ENCODE measurements at places on chromosomes 3 and 15.

GRCh38 chr3:137963463-137963862, 46.5 kb upstream of the CLDN18 start:
- no peak for DNase-seq

- DNase-seq, result peak; percentile 70
Observed at GRCh38 chr3:11944052-11944673, 60.0 kb upstream of the SYN2 start.

DNA sequence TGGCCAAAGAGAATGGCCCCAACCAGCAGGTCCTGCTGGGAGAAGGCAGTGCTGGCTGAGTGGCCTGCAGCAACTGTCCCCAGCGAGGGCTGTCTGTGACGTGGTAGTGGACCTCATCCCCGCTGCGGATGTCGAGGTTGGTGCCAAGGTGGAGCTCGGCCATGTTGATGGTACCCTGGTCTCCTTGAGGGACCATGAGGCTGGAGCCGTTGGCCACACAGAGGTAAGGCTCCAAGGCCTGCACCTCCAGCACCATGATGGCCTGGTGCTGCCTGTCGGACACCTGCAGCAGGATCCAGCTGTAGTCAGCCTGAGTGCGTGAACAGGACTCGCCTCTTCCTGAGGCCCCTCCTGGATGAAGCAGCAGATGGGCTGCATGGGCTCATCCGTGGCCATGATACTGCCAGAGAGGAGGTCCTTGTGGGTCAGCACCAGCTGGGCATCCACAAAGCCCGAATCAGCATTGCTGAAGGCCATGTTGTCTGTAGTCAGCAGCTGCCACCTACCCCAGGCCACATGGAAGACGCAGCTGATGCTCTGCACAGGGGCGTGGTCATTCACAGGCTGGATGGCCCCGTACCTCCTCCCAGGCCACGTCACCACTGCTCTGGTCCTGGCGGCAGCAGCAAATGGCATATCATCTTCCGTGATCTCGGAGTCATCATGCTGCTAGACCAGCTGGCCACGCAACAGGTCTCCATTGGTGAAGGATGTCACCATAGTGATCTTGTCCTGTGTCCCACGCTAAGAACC, 167.5 kb downstream of the GOLGA6L4 start:
- DNase-seq, result no peak

- no peak for DNase-seq
Observed at GRCh38 chr3:10619989-10620832, 114.8 kb upstream of the ATP2B2 start.

DNA sequence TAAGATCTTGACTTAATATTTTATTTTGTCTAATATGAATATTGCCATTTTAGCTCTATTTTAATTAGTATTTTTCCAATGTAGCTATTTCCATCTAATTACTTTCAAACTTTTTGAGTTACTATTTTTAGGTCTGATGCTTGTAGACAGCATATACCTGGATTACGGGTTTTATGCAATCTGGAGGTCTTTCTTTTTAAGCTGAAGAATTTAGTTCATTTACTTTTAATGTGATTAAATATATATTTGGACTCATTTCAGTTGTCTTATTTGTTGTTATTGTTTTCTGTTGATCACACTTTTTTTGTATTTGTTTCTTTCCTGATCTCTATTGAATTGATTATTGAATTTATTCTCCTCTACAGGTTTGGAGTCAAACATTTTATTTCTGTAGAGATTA, 30.3 kb downstream of the THRB start:
- no peak for DNase-seq

- DNase-seq, result no peak
Observed at GRCh38 chr15:71080705-71081104, 34.6 kb upstream of the THSD4 start.

- DNase-seq, result no peak
Observed at GRCh38 chr3:39443530-39443929, 23.9 kb upstream of the MOBP start.

- DNase-seq, result no peak
Observed at GRCh38 chr15:80949756-80950155, 39.9 kb downstream of the MESD start.

DNA sequence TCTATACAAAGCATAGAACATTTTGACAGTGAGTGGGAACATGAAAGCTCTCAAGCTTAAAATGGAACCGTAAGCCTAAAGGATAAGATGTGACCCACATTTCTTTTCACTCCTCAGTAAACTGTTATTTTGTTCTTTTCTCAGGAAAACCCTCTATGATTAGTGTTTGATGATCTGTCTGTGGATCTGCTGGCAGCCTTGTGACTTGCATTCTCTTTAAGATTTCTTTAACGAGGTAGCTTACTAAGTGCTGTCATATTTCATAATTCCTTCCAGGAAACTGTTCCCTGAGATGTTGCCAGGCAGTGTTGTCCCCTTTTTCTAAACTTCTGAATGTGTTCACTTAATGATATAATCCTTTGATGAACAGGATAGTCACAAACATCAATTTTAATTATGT, 167.6 kb downstream of the PYDC2 start:
- DNase-seq, result no peak

- DNase-seq, result no peak
Observed at GRCh38 chr3:146493221-146493620, 23.9 kb upstream of the PLSCR2 start.

DNA sequence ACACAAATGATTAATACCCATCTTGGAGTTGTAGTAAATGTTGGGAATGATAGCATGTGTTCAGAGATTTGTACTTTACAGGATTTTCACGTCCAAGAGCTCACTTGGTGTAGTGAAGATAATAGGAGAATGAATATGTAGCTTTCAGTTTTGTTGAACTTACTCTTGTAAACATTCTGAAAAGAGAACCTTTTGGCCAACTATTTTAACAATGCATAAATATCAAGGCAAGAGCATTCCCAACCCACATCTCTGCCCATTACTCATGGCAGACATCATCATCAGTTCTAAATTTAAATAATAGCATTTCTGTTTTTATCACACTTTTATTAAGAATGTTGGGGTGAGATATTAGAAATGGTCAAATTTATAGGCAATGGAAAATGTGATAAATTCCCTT, 465.2 kb upstream of the TPRG1 start:
- DNase-seq, result no peak

DNA sequence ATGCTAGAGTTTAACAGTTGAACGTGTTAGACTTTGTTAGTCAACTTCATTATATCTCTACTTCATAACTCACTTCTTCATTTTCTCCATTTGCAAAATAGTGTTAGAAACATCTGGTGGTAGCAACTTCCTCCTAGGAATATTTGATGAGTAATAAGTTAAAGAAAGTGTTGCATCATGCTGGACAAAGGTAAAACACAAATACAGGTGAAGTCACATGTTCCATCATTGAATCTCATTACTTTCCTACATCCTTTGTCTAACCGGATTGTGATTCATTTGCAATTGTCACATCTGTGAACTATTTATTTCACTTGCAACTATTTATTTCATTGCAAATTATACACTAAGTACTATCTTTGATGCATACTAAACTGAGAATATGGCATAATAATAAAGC, 186.5 kb downstream of the TUSC7 start:
- DNase-seq, result no peak

DNA sequence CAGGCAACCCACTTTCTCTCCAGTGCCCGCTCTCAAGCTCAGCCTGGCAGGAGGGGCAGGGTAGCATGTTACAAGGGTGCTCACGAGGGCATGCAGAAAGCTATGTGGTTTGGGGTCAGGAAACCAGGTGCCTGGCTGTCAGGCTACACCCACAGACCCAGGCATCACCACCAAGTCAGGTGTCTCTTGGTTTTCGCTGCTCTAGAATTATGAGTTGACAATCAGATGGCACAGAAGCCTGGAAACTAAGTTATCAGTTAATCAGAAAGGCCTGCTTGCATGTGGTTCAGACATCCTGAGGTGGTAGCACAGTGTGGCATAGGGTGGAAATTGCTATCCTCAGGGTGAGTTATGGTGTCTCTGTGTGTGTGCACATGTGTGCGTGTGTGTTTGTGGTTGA, 16.2 kb upstream of the CCR9 start:
- no peak for DNase-seq

GRCh38 chr3:150227839-150228238, 180.3 kb upstream of the TSC22D2 start:
- DNase-seq, result peak; percentile 32

- DNase-seq, result no peak
Observed at GRCh38 chr15:63038926-63039673, 3.4 kb upstream of the TPM1 start.

GRCh38 chr3:18526667-18527066, 101.5 kb upstream of the SATB1 start:
- DNase-seq, result no peak

GRCh38 chr3:126711121-126711760, 7.2 kb downstream of the CHCHD6 start:
- DNase-seq, result no peak

DNA sequence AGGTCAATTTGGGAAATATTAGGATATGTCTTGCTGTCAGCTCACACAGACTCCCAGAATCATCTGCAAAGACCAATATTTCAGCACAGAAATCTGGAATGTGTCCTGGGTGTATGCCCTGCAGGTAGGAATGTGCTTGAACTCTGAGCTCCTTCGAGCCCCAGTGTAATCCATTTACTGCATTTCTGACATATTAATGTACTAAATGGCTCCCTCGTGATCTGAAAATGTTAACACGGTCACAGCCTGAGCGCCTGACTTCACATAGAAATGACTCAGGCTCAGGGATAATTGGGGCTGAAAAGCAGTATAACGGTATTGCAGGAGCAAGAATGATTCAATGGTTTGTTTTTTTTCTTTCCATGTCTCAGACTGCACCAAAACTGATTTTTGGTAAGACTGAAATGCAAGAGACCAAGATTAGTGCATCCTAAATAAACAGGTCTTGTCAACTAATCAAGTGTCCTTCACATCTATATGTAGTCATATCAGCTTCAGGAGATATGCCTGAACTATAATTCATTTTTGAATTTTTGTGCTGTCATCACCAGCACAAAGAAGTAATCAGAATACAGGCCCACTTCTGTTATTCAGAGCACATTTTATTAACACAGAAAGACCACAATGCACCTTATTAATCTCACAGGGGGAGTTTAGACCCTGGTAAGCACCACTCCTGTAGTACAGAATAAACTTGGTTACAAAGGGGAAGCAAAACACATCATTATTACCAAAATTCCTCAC, 49.8 kb downstream of the DCLK3 start:
- DNase-seq, result no peak

- DNase-seq, result no peak
Observed at GRCh38 chr15:89132611-89133507, 44.6 kb downstream of the ABHD2 start.

GRCh38 chr3:127542441-127542952, 48.0 kb downstream of the TPRA1 start:
- DNase-seq, result no peak

DNA sequence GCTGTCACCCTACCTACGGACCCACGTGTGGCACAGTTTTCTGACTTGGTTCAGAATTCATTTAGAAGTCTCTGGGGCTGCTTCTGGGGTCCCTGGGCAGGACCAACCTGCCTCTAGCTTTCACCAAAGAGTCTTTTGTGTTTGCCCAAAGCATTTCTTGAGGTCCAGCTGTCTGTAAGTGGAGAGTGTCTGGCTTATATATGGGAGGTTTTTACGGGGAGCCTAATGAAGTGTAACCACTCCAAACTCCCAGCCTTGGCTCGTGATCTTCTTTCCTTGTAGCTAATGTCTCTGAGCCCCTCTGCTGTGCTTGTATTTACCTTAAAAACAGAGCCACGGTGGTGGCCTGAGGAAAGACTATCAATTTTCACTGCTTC, 109.0 kb upstream of the CTDSPL start:
- no peak for DNase-seq

DNA sequence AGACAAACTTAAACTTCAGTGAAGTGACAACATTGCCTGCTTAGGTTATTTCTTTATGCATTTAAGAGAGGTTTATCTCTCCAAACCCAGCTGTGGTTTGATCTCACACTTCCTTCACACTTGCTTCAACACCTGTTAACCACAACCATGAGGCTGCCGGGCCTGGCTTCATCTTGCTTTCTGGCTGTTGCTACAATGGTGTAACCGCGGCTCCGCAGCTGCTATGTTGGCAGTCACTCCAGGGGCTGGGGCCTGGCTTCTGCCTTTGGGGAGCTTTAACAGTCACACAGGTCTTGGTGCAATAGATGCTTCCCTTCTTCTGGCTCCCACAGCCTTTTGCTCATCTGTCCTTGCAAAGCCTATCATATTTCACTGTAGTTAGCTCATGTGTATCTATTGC, 72.9 kb upstream of the MNS1 start:
- DNase-seq, result no peak

- DNase-seq, result no peak
Observed at GRCh38 chr3:127734754-127735473, 62.2 kb downstream of the ABTB1 start.

DNA sequence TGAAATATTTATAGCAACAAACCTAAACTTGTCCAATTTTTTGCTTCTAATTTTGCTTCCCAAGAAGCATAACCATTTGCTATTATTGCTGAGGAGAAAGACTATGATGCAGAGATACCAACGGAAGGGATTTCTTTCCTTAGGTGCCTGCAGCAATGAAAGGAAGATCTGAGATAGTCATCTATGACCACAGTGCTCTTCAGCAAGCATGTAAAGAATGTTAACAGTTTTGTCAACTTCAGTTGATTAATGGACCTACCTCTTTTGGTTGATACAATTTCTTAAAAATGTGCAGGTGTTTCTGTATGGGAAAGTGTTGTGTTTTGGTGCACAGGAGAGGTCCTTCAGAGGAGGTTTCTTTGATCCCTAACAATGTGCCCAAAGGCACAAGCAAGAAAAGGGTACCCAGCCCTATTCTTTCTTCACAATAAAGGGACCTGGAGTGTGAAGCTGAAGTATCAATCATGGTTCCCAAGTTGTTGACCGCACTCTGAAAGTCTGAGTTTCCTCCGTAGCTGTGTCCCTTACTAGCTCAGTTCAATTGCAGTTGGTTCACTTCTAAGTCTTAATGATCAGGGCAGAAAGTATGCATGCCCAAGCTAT, 307.7 kb upstream of the KCNH8 start:
- DNase-seq, result no peak

DNA sequence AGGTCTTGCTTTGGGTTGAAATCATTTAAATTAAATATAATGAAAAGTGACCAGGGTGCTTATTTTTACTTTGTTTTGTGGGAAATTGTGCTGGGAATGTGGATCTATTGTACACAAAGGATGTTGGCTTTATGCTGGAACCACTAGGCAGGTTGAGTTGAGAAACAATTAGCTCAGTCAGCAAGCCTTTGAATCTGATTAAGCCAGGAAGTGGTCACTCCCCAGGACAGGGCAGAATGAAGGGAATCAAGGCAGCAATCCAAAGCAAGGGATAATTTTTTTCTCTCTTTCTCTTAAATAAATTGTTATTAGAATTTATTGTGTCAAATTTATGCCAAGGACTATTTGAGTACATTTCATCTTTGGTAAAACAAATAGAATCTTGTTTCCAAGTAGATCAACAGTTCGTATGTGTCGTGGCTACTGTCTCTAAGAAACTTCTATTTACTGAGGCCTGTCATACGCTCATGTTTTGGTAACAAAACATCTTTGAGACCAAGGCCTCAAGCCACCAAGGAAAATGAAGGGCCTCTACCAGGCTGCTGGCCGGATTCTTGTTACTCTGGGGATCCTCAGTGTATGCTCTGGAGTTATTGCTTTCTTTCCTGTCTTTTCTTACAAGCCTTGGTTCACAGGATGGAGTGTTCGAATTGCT, at the start of gene TMEM212:
TMEM212 (plus strand) TSS at position 486 of the 655 bp plus-strand sequence; CDS start at position 521, 35 bp downstream.
- no peak for DNase-seq
